ENCODE measurements at places on chromosomes 2 and 18. TPM values are rescaled to one million over a fixed set of nuclear protein-coding genes. Genes with fewer than 3 reads are reported as not detected.

The XDH gene
- total RNA-seq: 1.4 TPM

The ADGRF3 gene
- total RNA-seq: 0.29 TPM

The CAPN14 gene
- 0.05 TPM for total RNA-seq

The CMPK2 gene
- total RNA-seq: 0.78 TPM

The AQP12A gene
- not detected for total RNA-seq

The RFTN2 gene
- total RNA-seq: not detected

The GREB1 gene
- total RNA-seq: 2.6 TPM

The QPCT gene
- 21.3 TPM for total RNA-seq

The GLI2 gene
- 22.1 TPM for total RNA-seq

The KIAA2012 gene
- not detected for total RNA-seq

The LYPD6B gene
- total RNA-seq: 0.10 TPM

The NYAP2 gene
- total RNA-seq: not detected

The CPS1 gene
- total RNA-seq: 10.9 TPM

The PID1 gene
- total RNA-seq: 3.3 TPM

The FABP1 gene
- total RNA-seq: not detected

The TRIM54 gene
- total RNA-seq: 0.88 TPM

The HJURP gene
- total RNA-seq: 59.1 TPM

The ZAP70 gene
- total RNA-seq: 0.12 TPM

The SPDYA gene
- 0.20 TPM for total RNA-seq

The KCNJ13 gene
- total RNA-seq: not detected

The DHRS9 gene
- total RNA-seq: 4.4 TPM

The ALPP gene
- total RNA-seq: 12.1 TPM

The PSMD1 gene
- total RNA-seq: 120 TPM

The SOWAHC gene
- 9.3 TPM for total RNA-seq

The MARCHF4 gene
- total RNA-seq: 25.5 TPM

The LIMS3 gene
- total RNA-seq: not detected

The NEU4 gene
- 0.37 TPM for total RNA-seq

The OSR1 gene
- total RNA-seq: 9.3 TPM

The FECH gene
- 38.7 TPM for total RNA-seq

The TOGARAM2 gene
- total RNA-seq: 0.09 TPM

The C2orf74 gene
- 15.6 TPM for total RNA-seq

The CROCC2 gene
- not detected for total RNA-seq

The SERPINB11 gene
- not detected for total RNA-seq

The KCNF1 gene
- total RNA-seq: 40.2 TPM

The ABI2 gene
- 63.8 TPM for total RNA-seq

The NFU1 gene
- total RNA-seq: 36.4 TPM

The SCN2A gene
- 0.02 TPM for total RNA-seq

The CHRNA1 gene
- total RNA-seq: not detected

The SPATA3 gene
- total RNA-seq: not detected

The VSNL1 gene
- not detected for total RNA-seq

The B3GNT7 gene
- 2.3 TPM for total RNA-seq

The MARS2 gene
- 12.1 TPM for total RNA-seq

The GPBAR1 gene
- 0.29 TPM for total RNA-seq

The RFX8 gene
- total RNA-seq: not detected

The NAPG gene
- total RNA-seq: 11.3 TPM

The SCYGR4 gene
- total RNA-seq: not detected

The DYSF gene
- 0.56 TPM for total RNA-seq

The DIS3L2 gene
- 13.6 TPM for total RNA-seq

The GATA6 gene
- total RNA-seq: 1.7 TPM

The IDH1 gene
- 73.0 TPM for total RNA-seq

The MC4R gene
- total RNA-seq: not detected

The CD8A gene
- 0.32 TPM for total RNA-seq

The MYO3B gene
- total RNA-seq: not detected

The FMNL2 gene
- 26.6 TPM for total RNA-seq

The CD207 gene
- total RNA-seq: not detected

The KCNJ3 gene
- not detected for total RNA-seq

The CCL20 gene
- 7.8 TPM for total RNA-seq

The COL4A4 gene
- total RNA-seq: 1.5 TPM

The MAP3K20 gene
- total RNA-seq: 27.6 TPM

All from A549 treated with Hydrocortisone at 1 μM for 4 hours (cell line).